ENCODE measurements at places on chromosomes 2 and 18.

GRCh38 chr2:239581352-239581901 is 180.6 kb upstream of the HDAC4 start:
- DNase-seq: no peak

- DNase-seq: no peak
Measured at GRCh38 chr18:45040879-45041278, 360.2 kb downstream of the SETBP1 start.

GRCh38 chr2:30373881-30374302 is 73.2 kb upstream of the LCLAT1 start:
- DNase-seq: no peak

- DNase-seq: no peak
Measured at GRCh38 chr2:16890081-16890480, 224.4 kb upstream of the CYRIA start.

DNA sequence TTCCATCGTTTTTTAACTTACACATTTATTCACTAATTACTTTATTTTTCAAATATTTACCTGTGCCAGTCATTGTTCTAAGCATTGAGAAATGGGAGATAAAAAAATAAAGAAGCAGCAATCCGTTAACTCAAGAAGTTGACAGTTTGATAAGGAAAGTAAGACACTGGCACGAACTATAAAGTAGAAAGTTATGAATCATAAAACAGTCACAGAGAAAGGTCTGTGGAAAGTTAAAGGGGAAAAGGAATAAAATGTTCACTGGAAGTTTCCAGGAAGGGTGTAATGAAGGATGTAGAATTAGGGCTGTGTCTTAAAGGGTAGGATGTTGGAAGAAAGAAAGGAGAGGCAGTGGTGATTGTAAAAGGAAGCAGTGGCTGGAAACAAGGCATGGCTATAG is 118.9 kb downstream of the RDH14 start:
- no peak for DNase-seq

- DNase-seq: no peak
Measured at GRCh38 chr2:196144513-196145126, 26.8 kb downstream of the STK17B start.

- no peak for DNase-seq
Measured at GRCh38 chr2:95719473-95720060, 127.8 kb downstream of the TRIM43 start.

- no peak for DNase-seq
Measured at GRCh38 chr2:207950063-207950760, 75.1 kb downstream of the PLEKHM3 start.

- no peak for DNase-seq
Measured at GRCh38 chr2:33409417-33409955, 67.0 kb upstream of the RASGRP3 start.

- DNase-seq: no peak
Measured at GRCh38 chr2:83221258-83221657, 1237.8 kb downstream of the SUCLG1 start.

GRCh38 chr2:47145466-47145865 is 9.6 kb downstream of the STPG4 start:
- DNase-seq: no peak

DNA sequence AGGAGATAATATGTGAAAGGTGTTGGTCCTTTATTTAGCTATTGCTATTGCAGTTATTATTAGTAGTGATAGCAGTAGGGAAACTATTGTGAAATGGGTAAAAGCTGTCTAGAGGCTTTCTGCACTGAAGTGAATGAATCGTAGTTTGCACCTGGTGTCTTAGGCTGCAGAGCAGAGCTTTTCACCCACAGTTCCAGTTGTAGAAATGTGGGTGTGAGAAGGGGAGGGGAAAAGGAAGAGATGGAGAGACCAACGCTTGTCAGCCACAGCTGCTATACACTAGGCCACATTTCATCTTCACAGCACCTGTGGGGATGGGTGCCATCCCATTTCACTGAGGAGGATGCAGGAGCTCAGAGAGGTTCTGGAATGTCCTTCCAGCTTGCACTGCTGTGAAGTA is 50.0 kb downstream of the TRPM8 start:
- no peak for DNase-seq

DNA sequence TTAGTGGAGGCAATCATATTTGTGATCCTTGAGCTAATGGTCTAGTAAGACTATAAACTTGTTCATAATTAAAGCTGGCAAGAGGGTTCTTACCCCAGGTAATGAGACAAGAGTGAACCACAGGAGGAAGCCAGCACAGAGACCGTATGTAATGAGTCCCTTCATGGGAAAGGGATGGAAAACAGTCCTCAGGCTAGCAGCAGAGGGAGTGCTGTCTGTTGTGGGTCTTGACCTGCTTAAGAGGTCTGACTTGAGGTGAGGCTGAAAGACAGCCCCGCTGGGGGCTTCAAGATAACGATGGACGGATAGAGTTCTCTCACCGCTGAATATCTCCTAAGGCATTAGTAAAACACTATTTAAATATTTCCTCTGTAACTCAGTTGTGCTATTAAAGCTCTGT is 16.2 kb upstream of the POLE4 start:
- no peak for DNase-seq

DNA sequence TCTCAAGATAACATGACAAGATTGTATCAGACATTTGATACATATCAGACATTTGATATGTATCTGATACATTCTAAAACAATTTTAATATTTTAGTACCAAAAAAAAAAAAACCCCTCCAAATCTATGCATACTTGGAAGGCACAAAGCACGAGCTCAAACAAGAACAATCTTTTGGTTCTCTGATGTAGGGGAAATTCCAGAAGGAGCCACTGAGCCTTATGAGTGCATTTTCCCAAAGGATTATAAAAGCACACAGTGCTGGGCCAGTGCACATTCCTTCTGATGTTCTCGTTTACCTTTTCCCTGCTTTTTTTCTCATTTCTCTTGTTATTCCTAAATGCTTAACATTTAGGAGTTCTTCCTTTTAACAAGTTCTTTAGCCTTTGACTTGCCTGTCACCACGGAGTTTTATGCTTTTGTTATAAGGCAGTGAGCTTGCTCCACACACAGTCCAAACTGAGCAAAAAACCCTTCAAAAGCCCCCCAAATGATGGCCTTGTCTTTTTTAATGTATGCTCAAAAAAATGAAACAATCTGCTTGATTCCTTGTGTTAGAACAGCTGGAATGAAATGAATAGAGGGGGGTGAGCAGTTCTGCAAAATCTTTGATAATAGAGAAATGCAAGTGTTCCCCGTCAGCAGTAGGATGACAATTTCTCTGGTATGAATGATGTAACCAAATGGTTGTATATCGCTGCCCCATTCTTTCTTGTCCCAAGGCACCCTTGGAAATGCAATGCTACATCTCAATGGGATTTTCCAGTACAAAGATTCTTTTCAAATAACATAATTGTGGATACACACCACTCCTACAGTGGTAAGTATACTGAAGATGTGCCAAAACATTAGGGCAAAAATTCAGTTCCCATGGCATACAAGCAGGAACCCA is 597.2 kb upstream of the ZEB2 start:
- no peak for DNase-seq

GRCh38 chr2:174577967-174578589 is 19.5 kb downstream of the WIPF1 start:
- peak; percentile 60 for DNase-seq

DNA sequence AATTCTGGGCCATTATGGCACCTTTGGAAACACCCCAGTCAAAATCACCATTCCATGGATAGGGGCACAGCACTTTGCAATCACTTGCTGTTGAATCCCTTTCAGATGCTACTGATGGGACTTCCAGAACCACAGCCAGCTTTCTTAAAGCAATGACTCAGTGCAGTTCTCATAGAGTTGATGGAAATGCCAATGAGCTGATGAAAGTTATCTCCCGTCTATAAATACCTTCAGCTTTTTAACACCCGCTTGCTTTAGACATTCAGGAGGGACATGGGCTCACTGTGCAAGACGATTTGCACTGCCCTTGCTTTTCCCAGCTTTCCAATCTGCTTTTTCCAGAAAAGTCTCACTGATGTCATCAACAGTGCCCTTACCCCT is 66.7 kb upstream of the RPL31 start:
- DNase-seq: no peak

DNA sequence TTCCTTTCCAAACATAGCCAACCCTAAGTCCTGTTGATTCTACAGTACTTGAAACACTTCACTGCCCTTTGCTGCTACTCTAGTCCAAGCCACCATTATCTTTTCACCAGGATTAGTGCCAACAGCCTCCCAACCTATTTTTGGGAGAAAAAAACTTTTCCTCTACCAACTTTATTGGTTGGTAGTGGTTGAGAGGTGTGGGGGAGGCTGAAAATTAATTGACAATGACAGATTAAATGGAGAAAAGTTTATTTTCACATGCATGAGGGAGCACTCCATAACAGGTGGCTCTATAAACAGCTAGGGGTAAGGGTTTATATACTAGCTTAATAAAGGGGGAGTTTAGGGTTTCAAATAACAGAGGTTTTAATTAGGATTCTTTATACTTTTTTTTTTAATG is 37.8 kb upstream of the ITPRID2 start:
- no peak for DNase-seq

DNA sequence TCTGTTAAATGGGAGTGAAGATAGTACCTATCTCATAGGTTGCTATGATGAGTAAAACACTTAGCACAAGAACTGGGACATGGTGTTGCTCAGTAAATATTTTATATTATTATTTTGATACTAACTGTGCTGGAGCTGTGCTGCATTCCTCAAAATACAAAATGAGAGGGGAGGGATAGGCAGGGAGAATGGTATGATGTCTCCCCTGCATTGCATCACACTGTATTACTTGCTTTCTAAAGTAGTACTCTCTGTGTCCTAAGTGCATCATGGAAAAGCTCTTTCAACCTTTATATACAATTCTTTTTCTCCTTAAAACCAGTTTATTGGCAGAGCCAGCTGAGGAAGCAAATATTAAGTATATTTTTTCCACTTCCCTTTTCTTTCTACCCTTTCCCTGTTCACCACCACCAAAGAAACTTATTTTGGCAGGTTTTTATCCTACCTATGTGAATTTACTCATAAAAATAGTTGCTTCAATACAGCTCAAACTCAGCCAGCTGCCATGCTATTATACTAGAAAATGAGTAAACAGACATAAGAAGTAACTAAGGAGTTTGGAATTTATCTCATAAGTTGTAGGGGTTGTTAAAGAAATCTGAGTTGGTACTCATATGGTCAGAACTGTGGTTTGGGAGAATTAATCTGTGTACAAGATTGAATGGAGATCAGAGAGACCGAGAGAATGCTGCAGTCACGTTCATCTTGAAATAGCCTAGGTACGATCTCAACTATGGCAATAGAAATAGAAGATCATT is 60.3 kb downstream of the EHBP1 start:
- no peak for DNase-seq

- DNase-seq: no peak
Measured at GRCh38 chr2:24886691-24887304, 33.2 kb downstream of the ADCY3 start.

DNA sequence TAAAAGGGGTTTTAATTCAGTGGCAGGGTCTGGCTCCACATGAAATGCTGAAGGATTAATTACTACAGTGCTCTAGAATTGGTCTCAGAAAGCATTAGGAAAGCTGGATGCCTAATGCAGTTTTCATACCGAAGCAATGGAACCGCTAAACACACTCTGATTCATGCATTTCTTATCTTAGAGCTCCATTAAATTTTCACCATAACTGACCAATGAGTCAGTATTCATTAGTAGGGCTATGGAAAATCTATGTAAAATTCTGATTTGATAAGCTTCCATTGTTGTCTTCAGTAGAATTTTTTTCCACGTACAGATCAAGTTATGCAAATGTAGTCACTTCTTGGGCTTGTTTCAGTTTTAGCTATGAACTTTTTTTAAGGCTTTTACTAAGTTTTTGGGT is 359.9 kb downstream of the ARHGAP15 start:
- no peak for DNase-seq

DNA sequence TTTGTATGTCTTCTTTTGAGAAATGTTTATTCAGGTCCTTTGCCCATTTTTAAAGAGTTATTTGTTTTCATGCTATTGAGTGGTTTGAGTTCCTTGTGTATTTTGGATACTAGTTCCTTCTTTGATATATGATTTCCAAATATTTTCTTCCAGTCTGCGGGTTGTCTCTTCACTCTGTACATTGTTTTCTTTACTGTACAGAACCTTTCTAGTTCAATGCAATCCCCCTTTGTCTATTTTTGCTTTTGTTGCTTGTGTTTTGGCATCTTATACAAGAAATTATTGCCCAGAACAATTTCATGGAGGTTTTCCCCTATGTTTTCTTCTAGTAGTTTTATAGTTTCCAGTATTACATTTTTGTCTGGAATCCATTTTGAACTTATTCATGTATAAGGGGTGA is 62.5 kb upstream of the ACVR1C start:
- no peak for DNase-seq

GRCh38 chr2:119702918-119703401 is 24.0 kb downstream of the TMEM177 start:
- peak; percentile 63 for DNase-seq

DNA sequence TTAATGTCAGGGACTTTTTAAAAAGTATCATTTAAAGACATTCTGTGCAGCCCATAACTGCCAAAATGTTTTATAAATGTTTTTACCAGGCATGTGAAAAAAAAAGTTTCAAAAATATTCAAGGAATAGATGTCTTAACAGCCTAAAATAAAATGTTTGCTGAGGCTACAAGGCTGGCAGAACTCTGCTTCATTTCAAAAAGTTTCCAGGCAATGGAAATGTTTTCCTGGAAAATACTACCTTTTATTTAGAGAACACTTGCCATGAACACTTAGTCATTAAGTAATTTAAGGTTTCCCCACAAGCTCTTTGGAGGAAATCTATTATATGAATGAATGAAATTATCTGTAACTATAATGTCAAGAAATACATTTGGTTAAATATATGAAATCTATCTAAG is 68.8 kb downstream of the THADA start:
- no peak for DNase-seq

- no peak for DNase-seq
Measured at GRCh38 chr2:53751728-53752127, 15.9 kb upstream of the CHAC2 start.

DNA sequence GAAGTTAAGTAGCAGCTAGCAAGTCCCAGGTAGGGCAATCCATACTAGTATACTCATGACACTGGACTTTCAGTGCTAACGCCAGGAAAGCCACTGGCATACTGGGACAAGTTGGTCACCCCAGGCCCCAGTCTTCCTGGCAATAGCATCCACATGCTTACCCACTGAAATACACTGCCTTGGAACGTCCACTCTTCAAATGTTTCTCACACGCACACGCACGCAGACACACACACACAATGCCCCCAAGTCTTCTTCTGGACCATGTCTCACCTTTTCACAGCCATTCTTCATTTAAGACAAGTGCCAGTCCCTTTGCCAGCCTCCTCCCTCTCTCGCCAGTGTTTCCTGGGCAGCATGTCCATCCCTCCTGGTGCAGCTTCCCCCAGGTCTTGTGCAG is 8.7 kb upstream of the TEX261 start:
- DNase-seq: no peak

Measured in CD4-positive, alpha-beta T cell treated with Interleukin-6 at 100 ng/mL for 8 hours (primary cell).